Hair follicular keratinocyte (primary cell): ENCODE measurements at places on chromosomes 12 and 14. TPM values are rescaled to one million over a fixed set of nuclear protein-coding genes. Genes with fewer than 3 reads are reported as not detected.

Gene RND1
- 0.16 TPM in 1 of 2 replicates, not detected in the other for total RNA-seq

Gene PROX2
- not detected in 2 replicates for total RNA-seq

Gene TMEM63C
- 0.08 and 1.9 TPM in 2 replicates for total RNA-seq

Gene MYO1H
- not detected in 2 replicates for total RNA-seq

Gene BIN2
- not detected in 2 replicates for total RNA-seq

Gene MYF5
- total RNA-seq, result not detected in 2 replicates

Gene HOXC5
- total RNA-seq, result 1.6 and 3.1 TPM in 2 replicates

Gene MUCL1
- total RNA-seq, result not detected in 2 replicates

Gene DAZAP2
- 157 and 166 TPM in 2 replicates for total RNA-seq

Gene BRMS1L
- total RNA-seq, result 3.7 and 4.4 TPM in 2 replicates

Gene AHNAK2
- 45.8 and 198 TPM in 2 replicates for total RNA-seq

Gene GARIN6
- total RNA-seq, result not detected in 2 replicates

Gene RIPK3
- 5.4 and 8.0 TPM in 2 replicates for total RNA-seq

Gene KLRC3
- total RNA-seq, result not detected in 2 replicates
